Stimulated activated CD8-positive, alpha-beta memory T cell treated with anti-CD3 and anti-CD28 coated beads, Interleukin-4, amount 100 ng/mL, for 24 hours (primary cell): ENCODE measurements at places on chromosomes 16 and 17.

DNA sequence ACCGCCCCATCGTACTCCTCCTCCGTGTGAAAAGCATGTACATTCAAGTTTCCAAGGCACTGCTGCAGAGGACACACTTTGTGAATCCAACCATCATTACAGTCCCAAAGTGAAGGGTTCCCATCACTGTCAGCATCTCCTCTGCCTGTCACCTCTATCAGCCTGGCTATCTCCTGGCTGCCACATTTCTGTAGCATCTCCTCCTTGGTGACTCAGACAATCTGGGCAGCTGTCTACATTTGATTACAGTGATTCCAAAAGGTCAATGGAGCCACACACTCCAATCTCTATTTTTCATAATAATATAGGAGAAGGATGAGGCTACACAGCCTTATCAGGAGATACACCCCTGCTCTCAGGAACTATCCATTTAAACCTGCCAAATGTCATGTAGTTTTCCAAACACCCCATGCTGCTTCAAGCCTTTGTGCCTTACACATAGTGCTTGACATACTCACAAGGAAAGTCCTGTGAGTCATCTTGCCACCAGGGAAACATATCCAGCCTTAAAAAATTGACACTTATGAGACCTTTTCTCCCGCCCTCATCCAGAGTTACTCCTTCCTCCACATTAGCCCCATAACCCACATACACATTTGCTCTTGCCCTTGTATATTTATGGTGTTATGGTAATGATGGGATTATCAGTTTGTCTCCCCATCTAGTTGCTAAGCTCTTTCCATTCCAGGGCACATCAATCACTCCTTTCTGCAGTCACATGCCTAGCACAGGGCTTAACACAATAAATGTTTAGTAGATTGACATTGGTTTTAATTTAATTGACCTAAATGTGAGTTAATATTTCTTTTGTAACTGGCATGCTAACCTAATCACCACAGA is 250.1 kb upstream of the CDH5 start:
- DNase-seq, result no peak

DNA sequence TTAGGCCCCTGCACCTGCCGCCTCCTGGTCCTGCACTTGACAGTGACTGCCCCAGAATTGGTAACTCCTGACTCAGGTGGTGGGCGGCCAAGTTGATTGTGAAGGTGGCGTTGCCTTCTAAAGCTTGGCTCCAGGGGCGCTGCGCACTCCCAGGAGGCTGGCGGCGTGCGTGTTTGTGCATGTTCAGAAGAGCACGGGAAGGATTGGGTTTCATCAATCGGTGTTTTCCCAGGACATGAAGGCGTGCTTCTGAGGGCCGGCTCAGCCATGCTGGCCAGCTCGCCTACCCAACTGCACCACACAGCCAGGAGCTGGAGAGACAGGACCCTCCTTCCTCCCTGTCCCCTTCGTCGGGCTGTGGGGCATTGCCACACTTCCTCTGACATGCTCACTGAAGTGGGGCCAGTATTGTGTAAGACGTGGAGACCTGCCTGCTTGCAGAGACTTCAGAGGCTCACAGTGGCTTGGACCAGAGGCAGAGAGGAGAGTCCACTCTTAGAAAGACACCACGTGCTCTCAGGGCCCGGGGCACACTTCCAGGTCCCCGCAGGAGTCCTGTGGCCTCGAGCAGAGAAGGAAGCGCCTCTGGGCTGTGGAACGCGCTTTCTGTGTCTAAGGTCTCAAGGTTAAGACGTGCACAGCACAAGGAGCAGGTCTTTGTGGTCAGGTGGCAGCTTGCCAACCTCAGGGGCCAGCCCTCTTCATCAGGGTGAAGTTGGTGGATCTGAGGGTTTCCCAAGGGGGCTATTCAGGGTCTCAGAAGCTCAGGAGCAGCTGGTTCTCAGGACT is 2.8 kb downstream of the RAB40C start:
- DNase-seq, result no peak

DNA sequence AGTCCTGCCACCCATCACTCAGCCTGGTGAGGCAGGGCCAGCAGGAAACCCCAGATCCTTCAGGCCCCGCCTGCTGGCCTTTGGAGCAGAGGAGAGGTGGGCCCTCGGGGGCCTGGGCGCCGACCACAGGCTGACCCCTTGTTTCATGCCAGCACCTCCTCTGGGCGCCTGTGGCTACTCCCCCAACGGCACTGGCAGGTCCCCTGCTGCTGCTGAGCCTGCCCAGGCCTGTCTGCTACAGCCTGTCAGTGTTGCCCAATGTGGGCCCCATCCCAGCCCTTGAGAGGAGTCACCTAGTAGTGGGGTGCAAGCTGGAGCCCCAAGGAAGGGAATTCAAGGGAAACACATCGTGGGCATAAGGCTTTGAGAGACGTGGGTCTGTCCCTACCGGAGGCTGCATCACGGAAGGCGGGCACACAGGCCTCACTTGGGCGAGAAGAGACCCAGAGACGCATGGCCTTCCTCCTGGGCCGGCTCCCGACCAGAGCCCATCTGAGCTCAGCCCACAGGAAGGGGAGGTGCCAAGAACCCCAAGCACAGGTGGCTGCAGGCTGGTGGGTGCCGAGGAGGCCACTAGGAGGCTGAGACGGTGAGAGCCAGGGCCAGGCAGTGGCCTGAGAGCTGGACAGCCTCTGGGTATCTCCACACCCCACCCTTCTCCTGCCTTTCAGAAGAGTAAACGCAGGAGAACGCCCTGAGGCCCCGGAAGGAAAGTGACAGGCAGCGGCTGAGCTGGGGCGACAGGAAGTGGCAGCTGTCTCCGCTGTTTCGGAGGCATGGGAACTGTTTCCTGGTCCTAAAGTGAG is 8.0 kb upstream of the FASN start:
- DNase-seq, result peak; percentile 51

- DNase-seq, result no peak
Measured at GRCh38 chr16:7330709-7331108, 1.9 kb upstream of the RBFOX1 start.

DNA sequence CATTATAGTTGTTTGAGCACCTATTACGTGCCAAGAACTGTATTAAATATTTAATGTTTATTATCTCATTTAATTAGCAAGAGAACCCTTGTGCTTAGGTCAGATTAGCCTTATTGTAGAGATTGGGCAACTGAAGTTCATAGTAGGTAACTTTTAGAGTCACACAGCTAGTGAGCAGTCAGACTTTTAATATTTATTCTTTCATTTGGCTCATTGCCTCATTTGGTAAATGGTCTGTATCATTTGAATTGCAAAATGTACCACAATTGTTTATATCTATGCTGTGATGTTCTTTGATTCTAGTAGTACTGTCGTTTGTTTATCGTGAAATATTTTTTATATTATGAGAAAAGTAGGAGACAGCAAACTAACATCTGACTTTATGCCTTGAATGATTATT is 7.6 kb downstream of the CLTC start:
- no peak for DNase-seq

DNA sequence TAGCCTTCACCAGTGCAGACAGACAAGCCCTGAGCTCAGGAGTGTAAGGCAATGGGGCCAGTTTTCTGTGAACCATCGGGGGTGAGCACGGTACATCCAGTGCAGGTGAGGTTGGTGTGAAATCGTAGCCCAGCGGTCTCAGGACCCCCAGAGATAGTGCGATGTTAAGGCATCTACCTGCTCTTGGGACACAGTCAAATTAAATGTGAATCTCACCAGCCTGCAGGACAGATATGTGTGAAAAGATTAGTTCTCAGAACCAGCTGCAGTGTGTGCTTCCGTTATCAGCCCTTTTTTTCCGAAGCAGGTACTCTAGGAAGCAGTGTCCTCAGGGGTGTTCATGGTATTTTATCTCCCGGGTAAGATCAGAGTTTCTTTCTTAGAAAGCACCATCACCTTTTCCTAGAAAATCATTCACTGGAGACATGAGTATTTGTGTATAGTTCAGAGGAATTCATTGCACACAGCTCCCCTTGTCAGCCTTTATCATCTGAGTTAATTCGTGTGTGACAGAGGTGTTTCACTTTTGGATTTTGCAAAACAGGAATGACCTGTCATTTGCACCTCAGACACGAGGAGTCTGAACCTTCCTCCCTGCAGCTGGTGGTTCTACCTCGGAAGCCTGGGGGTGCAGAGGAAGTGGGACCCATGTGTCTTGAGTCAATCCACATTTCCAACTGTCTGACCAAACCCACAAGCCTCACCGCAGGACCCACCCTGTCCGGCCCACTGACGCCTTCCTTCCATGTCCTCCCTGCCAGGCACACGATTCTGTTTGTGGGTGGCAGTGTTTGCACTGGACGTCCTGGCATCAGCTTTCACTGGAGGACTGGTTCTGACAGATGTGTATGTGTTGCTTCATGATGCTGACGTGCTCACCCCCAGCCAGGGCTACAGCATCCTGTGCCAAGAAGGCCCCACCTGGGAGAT is 107.8 kb downstream of the CLEC16A start:
- peak; percentile 64 for DNase-seq

- DNase-seq, result no peak
Measured at GRCh38 chr16:62965831-62966230, 929.6 kb upstream of the CDH8 start.

- no peak for DNase-seq
Measured at GRCh38 chr17:3915995-3916696, at the start of gene P2RX1. P2RX1 (minus strand) TSS chr17:3916465; CDS start chr17:3916225, 240 bp downstream.

GRCh38 chr17:39639566-39640458 is 2.9 kb downstream of the STARD3 start:
- no peak for DNase-seq
